Stimulated activated CD8-positive, alpha-beta memory T cell treated with anti-CD3 and anti-CD28 coated beads, Interleukin-15, amount 100 ng/mL, for 24 hours (primary cell): ENCODE measurements at places on chromosomes 2 and 18.
A peak's percentile ranks its signal among the peaks of the same experiment; 100 is the strongest.

GRCh38 chr18:14026199-14026598 lies 106.0 kb downstream of the ZNF519 start:
- no peak for DNase-seq

GRCh38 chr2:127643439-127644065 lies 2.4 kb upstream of the GPR17 start:
- no peak for DNase-seq

DNA sequence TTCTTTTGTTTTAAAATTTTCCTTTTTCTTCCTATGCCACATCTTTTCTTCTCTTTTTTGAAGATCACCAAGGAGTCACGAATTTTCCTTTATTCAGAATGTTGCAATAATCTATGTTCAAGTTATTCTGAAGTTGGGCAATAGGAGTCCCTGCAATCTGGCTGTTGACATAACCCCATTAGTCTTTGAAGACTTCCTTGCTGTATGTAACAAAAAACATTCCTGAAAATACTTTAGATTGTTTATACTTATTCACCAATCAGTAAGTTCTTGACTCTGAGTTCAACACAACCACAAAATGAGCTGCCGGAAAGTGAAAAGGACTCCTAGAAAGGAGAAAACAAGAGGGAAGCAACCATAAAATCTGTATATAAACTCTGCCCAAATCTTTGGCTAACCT lies 62.8 kb downstream of the TMEM237 start:
- DNase-seq, result no peak

DNA sequence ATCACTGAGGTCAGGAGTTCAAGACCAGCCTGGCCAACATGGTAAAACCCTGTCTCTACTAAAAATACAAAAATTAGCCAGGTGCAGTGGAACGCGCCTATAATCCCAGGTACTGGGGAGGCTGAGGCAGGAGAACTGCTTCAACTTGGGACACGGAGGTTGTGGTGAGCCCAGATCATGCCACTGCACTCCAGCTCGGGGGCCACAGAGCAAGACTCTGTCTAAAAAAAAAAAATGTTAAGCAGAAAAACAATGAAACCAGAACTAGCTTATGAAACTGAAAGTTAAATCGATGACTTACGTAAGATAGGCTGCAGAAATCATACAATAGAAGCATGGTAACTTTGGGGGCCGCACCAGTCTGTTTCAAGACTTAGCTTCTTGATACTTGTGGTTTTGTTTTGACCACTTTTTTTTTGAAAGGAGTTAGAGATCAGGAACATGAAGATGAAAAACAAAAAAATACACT lies 6.2 kb upstream of the GPR155 start:
- no peak for DNase-seq

GRCh38 chr18:75714766-75715165 lies 287.3 kb upstream of the SMIM21 start:
- DNase-seq, result no peak

DNA sequence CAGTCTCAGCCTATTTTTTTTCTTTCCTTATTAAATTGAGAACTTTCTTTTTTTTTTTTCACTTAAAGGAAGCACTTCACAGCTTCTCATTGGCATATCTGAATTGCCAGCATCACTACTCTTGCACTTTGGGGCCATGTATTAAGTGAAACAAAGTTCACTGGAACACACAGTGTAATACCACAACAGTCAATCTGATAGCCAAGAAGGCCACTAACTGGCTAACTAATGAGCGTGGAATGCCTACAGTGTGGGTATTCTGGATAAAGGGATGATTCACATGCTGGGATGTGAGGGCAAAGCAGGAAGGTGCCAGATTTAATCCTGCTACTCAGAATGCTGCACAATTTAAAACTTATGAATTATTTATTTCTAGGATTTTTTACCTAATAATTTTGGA lies 11.7 kb upstream of the C18orf63 start:
- DNase-seq, result no peak

DNA sequence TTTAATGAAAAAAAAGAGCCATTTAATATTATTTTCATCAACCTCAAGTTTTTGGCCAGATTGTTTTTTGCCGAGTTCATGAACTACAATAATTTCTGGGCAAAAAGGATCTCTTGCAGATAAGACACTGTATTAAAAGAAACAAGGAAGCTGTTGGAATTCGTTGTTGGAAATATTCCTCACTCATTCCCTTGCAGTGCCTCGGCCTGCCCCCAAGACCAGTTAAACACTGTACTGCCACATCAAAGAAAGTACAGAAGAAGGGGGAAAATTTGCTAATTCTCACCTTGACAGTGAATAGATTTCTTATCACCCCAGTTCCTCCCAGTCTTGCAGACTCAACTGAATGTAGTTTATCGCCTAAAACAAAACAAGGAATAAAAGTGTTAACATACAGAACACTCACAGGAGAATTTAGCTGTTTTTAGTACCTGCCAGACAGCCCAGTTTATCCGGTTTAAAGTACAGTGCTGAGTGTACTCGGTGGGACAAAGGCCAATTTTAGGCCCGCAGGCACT lies 1.2 kb downstream of the IDH1 start:
- DNase-seq, result no peak

GRCh38 chr2:47002031-47002430 lies 86.4 kb upstream of the MCFD2 start:
- no peak for DNase-seq

GRCh38 chr2:10008809-10009176 lies 34.6 kb upstream of the KLF11 start:
- DNase-seq, result no peak

GRCh38 chr2:133072837-133073694 lies 403.1 kb upstream of the LYPD1 start:
- DNase-seq, result no peak

- DNase-seq, result no peak
Measured at GRCh38 chr2:4073026-4073569, 369.7 kb downstream of the DCDC2C start.

GRCh38 chr2:230927711-230928341 lies 2.8 kb upstream of the GPR55 start:
- DNase-seq, result no peak

DNA sequence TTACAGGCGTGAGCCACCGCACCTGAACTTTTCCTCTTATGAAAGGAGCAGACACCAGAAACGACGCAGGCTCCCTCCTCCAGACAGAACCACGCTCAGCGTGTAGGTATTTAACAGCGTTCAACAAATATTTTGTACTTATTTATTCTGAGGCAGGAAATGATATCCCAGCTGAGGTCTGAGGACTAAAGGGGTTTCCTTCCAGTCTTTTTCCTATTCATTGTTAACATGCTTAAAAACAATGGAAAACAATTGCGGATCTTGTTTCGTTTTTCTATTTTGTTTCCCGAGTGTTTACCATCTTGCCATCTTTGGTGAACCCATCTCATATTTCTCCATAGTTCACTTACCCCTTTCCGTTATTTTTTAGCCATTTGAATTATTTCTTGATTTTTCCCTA lies 43.7 kb upstream of the FOSL2 start:
- no peak for DNase-seq

- DNase-seq, result no peak
Measured at GRCh38 chr2:205276116-205276777, 406.1 kb upstream of the NRP2 start.

GRCh38 chr18:69177702-69178101 lies 223.0 kb upstream of the DOK6 start:
- DNase-seq, result no peak

DNA sequence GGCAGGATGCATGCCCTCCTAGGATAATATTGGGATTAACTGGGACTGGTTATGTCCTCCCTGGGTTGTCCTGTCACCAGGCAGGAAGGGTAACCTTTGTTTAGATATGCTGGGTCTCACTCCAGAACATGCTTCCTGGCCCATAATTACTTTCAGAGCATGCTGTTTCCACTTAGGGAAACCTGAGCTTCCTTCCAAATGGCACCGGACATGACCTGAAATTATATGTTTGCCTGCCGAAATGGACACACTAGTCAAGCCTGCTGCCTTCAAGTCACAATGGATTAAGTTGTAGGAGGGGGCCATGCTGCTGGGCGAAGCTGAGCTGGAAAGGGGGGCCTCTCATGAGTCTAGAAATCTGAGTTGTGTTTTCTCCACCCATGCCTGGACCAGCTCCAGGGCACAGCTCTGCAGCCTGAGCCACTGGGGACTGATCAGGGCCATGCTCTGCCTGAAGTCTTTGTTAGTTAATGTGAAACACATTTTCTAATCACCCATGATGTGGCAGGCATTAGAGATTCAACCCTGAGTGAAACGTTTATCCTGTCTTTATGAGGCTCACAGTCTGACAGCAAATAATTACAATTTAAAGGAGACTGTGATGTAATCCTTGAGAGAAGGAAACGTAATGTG lies 273.3 kb downstream of the TNS1 start:
- DNase-seq, result no peak

DNA sequence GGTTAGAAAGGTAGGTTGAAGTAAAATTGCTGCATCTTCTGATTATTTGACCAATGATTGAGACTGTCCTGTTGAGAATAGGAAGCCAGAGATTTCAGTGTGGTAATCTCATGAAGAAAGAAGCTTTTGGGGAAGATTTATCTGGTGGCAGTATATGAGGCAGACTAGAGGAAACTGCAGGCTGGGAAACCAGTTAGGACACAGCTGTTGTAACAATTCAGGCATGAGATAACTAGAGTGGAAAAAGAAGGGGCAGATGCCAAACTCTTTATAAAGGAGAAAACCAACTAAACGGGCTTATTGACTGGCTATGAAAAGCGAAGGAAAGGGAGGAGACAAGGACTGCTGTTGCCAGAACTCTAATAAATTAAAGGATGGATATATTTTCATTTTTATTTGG lies 155.6 kb downstream of the TTC27 start:
- DNase-seq, result no peak

GRCh38 chr2:147696426-147696825 lies 148.4 kb upstream of the ACVR2A start:
- DNase-seq, result no peak

DNA sequence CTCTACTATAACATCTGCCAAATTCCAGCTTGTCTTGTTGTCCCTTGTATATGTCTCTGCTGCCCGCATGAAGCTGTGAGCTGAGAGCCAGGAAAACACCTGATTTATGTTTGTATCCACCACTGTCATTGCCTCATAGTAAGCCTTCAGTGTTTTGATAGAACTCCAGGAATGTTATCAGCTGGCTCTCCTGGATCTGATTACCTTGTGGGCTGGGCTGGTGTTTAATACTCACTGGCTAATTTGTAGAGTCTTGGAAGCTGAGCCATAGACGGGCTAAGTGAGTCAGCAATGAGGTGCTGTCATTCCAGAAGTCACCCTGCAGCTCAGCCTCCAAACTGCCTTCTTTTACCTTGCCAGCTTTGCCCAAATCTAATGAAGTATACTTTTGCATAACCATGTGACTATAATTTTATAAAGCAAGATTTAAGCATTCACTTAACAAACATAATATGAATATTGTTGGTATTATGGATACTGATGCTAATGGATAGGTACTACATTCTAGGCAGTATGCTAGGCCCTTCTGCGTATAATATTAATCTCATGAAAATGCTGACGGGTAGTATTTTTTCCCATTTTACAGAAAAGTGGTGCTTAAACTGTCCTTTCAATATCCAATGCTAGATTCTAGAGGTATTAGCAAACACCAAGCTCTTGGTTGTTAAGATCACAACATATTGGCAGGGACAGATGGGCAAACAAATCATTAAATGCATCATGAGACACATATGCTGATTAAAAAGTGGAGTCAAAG lies 62.7 kb upstream of the GATA6 start:
- no peak for DNase-seq

DNA sequence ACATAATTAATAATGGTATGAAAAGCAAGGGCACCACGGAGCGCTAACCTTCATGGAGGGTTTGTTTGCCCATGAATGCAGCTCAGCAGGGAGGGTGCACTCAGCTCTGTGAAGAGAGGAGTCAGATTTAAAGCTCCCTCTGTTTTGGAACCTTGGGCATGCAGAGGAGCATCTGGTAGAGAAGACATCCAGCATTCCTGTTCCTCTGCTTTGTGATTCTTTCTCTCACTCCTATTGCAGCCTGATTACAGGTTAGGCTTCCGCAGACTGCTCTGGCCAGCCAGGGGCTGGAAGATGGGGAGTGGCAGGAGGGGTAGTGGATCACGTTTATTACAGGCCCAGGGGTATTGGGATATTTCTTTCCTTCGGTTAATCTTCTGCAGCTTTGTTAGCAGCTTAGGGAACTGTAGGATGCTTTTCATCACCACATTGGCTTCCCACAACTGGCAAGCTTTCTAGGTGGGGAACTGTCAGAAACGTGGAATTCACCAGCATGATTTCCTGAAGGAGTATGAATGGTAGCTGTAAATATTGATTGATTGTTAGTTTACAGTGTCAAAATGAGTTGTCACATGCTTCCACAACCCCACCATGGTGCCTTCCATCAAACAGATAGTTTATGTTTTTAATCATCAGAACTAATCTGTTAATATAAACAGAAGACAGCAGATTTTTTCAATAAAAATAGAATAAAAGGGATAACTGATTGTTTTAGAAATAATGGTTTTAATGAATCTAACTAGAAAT lies 201.1 kb downstream of the VAPA start:
- DNase-seq, result no peak

- DNase-seq, result peak; percentile 31
Measured at GRCh38 chr2:233867993-233868532, at the start of gene MSL3B. Gene MSL3B, minus strand, starts transcription at chr2:233868386.

GRCh38 chr2:233413046-233413445 lies 58.8 kb downstream of the DGKD start:
- no peak for DNase-seq

GRCh38 chr2:72919414-72920317 lies 2.3 kb downstream of the EMX1 start:
- DNase-seq, result no peak

- DNase-seq, result no peak
Measured at GRCh38 chr2:16773080-16773713, 107.6 kb upstream of the CYRIA start.

DNA sequence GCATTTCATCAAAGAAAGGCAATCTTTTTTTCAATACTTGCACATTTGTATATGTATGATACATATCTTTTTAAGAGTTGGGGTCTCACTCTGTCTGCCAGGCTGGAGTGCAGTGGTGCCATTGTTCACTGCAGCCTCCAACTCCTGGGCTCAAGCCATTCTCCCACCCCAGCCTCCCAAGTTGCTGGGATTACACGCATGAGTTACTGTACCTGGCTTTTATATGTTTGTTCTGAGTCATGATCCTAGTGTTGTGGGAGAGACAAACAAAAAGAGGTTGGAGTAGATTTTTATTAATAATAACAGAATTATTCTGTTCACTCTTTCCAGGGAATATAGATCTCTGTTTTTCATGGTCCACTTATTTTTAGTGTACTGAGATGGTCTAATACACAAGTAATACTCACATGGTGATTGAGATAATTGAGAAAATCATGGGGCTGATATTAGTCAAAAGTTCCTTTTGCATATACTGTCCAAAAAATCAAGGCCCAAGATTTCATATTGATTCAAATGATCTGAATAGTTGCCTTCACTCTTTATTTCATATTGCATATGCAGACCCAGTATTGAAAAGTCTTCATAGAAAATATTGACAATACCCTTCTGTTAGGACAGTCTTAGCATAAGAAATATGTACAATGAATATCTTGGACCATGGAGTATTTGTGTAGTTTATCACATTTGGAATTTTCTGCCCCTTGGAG lies 138.3 kb downstream of the FMNL2 start:
- DNase-seq, result no peak

- no peak for DNase-seq
Measured at GRCh38 chr18:32760391-32760790, 12.4 kb downstream of the KLHL14 start.
